ENCODE measurements at places on chromosomes 2 and 18.

- DNase-seq: no peak
These were observed 570.3 kb downstream of the FBXO15 start for GRCh38 chr18:73577365-73577764.

GRCh38 chr18:44747157-44747556, 66.5 kb downstream of the SETBP1 start:
- DNase-seq: no peak

DNA sequence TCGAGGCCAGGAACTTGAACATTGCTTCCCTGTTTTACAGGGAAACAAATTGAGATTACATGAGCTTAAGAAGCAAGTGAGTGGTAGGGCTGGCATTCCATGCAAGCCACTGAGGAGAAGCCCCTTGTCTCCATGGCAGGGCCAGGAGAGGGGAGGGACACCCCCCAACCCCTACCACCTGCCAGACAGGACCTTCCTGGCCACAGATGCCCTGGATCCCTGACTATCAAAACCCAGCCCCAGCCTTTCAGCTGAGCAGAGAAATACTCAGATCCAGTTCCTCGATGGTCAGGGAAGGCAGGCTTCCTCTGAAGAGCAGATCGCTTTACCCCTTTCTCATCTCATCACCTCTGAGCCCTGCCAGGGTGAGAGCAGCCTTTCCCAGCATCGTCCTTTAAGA, 53.8 kb upstream of the ALPP start:
- DNase-seq: no peak

GRCh38 chr2:216341121-216341520, 31.2 kb downstream of the MARCHF4 start:
- DNase-seq: no peak

GRCh38 chr18:8673256-8674209, 31.8 kb upstream of the MTCL1 start:
- no peak for DNase-seq

- DNase-seq: no peak
These were observed 144.7 kb downstream of the NDUFA10 start for GRCh38 chr2:239880396-239880795.

GRCh38 chr2:45120546-45120945, 111.3 kb upstream of the SIX2 start:
- no peak for DNase-seq

- no peak for DNase-seq
These were observed 17.4 kb upstream of the MOCOS start for GRCh38 chr18:36169938-36170337.

GRCh38 chr2:239358062-239358754, 42.6 kb downstream of the HDAC4 start:
- no peak for DNase-seq

GRCh38 chr2:229712136-229712535, 2.2 kb downstream of the DNER start:
- DNase-seq: no peak

- DNase-seq: no peak
These were observed 38.2 kb downstream of the UBR3 start for GRCh38 chr2:169865492-169865891.

DNA sequence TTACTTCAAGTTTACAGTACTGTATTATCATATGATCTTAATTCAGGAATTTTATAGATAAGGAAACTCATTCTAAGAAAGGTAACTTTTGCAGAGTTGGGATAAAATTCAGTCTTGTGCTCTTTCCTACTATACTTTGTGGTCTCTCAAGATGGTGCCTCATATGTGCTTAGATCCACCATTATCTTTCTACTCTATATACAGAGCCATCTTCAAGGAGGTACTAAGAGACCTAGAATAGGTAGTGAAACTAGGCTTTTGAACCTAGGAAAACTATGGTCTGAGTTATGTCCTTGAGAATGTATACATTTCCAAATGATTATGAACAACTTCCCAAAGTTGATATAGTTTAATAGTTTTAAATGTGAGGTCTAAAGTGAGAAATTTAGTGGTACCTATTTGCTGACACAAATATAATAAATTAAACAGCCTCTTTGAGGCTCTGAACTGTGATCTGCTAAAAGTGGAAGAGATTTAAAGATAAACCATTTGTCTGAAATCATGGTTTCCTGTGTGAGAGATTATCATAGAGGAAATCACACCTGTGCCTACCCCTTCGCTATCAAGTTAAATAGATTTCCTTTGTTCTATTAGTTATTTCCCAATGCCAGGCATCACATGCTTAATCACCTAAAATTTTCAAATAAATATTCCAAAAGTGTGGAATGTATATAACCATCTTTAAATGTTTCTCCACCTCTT, 27.2 kb downstream of the ACAA2 start:
- no peak for DNase-seq
